Activated B cell treated with CpG ODN at 0.5 μM for 24 hours (primary cell): ENCODE measurements at places on chromosomes 12 and 14.

- no peak for DNase-seq
Observed at GRCh38 chr14:102544046-102544746, 34.6 kb upstream of the ANKRD9 start.

GRCh38 chr14:77579065-77579464 is 37.4 kb downstream of the SPTLC2 start:
- no peak for DNase-seq

DNA sequence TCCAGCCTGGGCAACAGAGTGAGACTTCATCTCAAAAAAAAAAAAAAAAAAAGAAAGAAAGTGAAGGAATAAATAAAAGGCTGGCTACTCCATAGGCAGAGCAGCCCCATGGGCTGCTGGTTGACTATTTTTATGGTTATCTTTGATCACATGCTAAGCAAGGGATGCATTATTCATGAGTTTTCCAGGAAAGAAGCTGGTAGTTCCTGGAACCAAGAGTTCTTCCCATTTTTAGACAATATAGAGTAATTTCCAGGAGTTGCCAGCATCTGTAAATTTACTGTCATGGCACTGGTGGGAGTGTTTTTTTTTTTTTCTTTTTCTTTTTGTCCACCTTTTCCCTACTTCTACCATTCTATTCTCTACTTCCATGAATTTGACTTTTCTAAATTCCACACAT is 24.2 kb downstream of the FGD4 start:
- no peak for DNase-seq

- no peak for DNase-seq
Observed at GRCh38 chr12:48349471-48349870, 1.2 kb downstream of the ZNF641 start.

DNA sequence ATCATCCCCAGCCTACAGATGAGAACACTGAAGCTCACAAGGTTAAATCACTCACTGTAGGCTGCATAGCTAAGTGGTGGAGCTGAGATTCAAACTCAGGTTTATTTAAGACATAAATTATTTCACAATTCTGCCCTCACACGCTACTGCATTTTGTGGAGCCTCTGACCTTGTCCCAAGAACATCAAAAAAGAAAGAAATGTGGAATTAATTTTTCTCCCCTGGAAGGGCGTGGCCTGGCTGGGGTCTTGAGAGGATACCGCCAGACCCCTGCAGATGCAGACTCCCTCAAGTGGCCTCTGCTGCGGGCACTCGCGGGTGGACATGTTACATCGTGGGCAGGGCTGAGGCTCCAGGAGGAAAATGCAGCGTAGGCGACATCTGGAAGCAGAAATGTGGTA is 40.6 kb downstream of the LTBP2 start:
- no peak for DNase-seq

DNA sequence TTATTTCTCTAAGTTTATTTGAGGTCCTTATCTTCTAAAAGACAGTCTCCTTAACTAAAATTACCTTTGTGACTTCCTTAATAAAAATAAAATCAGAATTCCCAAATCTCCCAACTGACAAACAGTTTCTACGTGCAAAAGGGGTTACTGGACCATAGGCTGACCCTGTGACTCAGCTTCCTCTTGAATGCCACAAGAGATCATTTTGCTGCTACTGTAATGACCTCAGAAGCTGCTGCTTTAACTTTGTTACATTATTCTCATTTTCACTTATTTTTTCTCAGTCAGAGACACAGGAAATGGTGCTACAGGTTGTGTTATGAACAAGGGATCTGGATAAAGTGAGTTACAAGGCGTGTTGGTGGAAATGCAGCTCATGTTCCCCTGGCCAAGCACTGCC is 132.2 kb upstream of the TMTC2 start:
- no peak for DNase-seq

GRCh38 chr12:25824734-25825133 is 133.7 kb upstream of the RASSF8 start:
- DNase-seq: no peak

DNA sequence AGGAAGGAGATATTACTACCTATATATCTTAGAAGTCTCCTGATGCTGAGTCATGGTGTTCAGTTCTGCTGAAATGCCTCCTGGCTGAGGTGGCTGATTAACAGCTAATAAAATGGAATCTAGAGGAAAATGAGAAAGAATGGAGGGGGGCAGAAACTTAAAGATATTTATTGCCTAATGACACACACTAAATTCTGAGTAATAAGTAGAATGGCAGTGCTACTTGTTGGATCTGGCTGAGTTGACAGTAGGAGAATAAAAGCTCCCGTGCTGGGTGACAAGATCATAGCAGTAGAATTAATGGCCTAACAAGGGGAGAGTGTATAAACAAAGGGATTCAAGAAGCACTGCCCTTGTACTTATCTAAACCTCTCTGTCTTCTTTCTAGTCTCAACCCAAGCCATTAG is 137.5 kb downstream of the CNTN1 start:
- DNase-seq: no peak

DNA sequence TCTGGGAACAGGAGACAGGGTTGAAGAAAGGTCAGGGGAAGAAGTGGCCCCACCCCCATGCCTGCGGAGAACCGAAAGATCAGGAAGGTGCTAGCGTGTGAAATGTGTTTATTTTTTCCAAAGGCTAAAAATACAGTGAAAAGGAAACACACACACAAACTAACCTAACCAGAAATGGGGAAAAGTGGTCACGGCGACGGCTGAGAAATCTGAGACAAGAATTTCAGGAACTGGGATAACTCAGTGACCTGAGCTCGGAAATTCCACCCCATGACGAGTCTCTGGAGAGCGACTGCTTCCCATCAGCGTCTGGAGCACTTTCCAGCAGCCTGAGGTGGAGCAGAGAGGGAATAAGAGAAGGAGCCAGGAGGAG is 16.6 kb upstream of the RND1 start:
- DNase-seq: no peak

DNA sequence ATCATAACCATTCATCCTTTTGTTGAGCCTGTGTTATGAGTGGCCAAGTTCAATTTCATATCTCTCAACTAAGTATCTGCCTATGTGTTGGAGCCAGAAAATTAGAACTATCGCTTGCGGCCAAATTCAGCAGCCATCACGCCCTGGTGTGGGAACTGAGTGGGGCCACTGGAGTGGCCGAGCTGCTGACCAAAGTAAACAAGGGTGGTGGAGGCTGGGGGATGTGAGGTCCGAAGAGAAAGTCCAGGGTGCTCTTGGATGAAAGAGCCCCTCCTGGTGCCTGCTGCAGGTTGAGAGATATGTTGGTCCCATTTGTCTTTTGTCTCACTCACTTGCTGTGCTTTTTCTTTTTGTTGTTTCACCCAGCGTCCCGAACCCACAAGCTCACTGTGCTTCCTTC is 14.9 kb downstream of the ADGRD1 start:
- no peak for DNase-seq

DNA sequence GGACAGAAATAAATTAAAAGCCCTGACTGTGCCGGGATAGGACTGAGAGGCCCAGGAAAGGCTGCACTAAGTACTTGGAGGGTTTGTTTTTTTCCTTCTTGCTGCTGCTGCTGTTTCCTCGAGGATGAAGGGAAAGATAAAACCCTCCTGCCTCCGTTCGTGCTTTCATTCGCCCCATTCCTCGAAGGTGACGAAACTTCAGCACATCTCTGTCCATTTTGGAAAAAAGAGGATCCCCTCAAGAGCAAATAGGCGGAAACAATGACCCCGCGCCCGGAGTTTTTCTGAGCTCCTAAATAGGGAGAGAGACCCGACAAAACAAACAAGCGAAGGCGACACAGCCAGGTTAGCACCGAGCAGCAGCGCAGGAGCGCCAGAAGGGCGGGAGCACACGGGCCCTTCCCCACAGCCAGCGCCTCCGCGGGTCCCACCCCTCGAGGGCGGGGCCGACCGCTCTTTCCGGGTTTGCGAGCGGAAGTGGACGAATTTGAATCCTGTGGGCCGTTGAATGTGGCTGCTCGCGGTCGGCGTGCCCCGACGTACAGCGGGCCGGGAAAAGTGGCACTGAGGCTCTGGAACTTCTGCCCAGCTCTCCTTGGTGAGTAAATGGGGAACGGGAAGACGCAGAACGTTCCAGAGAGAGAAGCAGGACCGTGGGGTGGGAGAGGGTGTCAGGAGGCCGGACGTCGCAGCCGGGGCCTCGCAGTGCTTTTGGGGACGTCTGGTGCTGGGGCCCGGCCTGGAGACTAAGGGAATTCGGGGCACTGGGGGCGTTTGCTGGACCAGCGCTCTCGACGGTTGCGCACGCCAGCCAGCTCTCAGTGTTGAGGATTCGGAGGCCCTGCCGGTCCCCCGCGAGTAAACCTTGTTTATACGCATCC is at the start of gene G2E3:
TSS of gene G2E3 (plus strand) at position 484 of the 881 bp plus-strand sequence. CDS start 21,922 bp downstream, outside the sequence.
- peak; percentile 88 for DNase-seq

- no peak for DNase-seq
Observed at GRCh38 chr12:129294868-129295267, 441.6 kb downstream of the GLT1D1 start.

GRCh38 chr12:2447861-2448260 is 346.9 kb upstream of the FKBP4 start:
- DNase-seq: no peak

- no peak for DNase-seq
Observed at GRCh38 chr12:42284157-42284556, 41.7 kb downstream of the ZCRB1 start.

DNA sequence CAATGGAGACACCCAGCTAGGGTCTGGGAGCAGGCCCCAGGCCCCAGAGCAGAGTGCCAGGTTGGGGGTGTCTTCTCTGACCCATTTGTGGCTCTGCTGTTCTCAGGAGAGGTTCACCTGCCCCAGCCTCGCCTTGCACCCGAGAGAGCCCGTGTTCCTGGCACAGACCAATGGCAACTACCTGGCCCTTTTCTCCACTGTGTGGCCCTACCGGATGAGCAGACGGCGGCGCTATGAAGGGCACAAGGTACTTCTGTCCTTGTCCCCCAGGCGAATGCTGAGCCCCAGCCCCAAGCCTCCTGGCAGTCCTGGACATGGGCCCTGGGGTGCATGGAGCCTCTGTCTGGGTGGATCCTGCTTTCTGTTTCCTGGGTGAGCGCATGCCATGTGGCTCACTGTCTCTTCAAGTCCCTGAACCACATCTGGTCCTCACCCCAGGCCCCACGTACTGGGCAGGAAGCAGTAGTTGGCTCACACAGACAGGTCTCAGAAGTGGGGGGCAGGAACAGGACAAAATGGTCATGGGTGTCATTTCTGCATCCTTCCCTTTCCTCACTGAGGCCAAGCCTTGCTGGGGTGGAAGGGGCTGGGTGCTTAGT is 58.2 kb downstream of the BEGAIN start:
- no peak for DNase-seq

GRCh38 chr12:106480251-106480650 is 102.6 kb upstream of the RFX4 start:
- DNase-seq: no peak

- DNase-seq: no peak
Observed at GRCh38 chr12:85626001-85626783, 210.0 kb downstream of the RASSF9 start.

DNA sequence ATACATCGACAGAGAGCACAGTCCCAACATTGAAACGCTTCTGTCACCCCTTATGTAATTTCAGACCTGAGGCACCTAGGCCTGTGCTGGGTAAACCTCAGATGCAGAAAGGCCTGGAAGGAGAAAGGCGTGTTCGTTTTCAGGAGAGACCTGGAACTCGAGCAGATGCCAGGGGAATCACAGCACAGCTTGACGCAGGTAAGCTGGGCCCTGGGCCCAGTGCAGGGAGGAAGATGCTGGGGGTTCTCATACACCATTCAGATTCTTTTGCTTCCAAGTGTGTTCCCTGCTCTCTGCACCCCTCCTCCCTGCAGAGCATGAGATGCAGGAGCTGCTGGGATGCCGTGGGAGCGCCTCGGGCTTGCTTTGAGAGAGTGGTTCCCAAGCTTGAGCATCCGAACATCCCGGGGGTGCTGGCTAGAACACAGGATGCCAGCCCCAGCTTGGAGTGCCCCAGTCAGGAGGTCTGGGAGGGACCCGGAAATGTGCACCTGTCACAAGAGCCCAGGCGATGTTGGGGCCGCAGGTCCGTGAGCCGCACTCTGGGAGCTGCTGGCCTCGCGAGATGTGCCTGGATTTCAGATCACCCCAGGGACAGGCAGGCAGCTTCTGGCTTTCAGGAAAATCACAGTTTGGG is 35.9 kb downstream of the FZD10 start:
- DNase-seq: no peak

DNA sequence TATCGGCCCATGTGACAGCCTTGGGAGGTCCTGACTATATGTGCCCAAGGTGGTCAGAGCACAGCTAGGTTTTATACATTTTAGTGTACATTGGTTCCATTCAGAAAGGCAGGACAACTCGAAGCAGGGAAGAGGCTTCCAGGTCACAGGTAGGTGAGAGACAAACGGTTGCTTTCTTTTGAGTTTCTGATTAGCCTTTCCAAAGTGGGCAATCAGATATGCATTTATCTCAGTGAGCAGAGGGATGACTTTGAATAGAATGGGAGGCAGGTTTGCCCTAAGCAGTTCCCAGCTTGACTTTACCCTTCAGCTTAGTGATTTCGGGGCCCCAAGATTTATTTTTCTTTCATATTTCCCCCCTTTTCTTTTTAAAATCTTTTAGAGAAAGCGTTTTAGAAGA is 87.6 kb upstream of the PPP2R5C start:
- DNase-seq: no peak

DNA sequence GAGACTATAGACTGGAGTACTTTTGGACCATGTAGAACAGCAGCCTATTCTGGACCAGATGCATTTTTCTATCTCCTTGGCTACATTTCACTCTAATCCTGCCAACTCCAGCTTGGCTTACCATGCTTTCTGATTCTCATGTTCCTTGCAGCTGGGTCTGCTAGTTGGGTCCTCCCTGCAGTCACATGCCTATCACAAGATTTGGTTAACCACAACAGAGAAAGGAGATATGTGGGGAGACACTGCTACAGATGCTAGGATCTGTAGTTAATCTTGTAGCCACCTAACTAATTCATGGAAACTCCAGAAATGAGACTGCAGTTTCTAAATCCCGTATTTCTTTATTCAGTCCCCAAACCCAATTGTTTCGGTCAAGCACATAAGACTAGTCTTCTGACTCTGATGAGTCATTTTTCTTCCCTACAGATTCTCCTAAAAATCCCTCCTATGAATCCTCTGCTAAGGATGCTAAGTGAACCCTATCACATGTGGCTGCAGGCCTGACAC is 410.6 kb downstream of the DAD1 start:
- no peak for DNase-seq

DNA sequence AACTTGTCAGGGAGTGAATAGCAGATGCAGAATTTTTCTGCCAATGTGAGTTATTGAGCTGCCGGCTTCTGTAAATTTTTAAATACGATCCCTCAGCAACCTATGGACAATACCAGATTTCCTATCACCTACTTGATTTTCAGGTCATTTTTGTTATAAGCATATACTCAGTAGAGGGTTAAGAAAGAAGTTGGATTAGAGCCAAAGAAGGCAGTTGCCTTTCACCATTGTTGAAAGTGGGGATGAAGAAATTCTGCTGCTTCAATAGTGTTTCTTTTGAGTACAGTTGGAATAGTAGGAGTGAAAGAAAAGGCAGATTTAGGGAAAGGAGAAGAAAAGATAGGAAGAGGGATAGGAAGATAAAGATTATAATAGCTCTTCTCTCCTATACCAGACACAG is 197.1 kb downstream of the ATP23 start:
- no peak for DNase-seq

DNA sequence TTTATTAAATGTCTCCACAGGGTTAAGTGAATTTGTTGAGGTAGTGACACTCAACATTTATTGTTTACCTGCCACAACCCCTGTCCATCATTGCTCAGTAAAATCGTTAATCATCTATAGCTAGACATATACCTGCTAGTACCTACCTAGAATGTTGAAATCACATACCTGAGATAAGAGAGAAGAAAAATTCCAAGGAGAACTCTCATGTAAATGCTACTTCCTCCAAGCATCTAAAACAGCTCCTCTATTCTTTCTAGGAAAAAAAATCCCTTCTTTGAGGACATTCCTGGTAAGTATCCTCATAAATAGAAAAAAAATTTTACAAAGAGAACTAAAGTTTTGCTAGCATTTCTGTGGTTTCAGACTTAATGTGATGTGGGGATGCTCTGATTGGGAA is 325.1 kb downstream of the DAD1 start:
- DNase-seq: no peak
